Stimulated activated naive CD8-positive, alpha-beta T cell treated with anti-CD3 and anti-CD28 coated beads, Interleukin-15, amount 100 ng/mL, for 72 hours (primary cell): ENCODE measurements at places on chromosomes 11 and 22.

- no peak for DNase-seq
These were observed 107.8 kb downstream of the KIRREL3 start for GRCh38 chr11:126892756-126893155.

GRCh38 chr11:26860091-26860780, 133.7 kb upstream of the FIBIN start:
- DNase-seq, result no peak

GRCh38 chr11:115347106-115347505, 157.1 kb downstream of the CADM1 start:
- DNase-seq, result no peak

- DNase-seq, result no peak
These were observed 93.1 kb upstream of the FGF3 start for GRCh38 chr11:69912161-69912910.

- no peak for DNase-seq
These were observed 128.9 kb downstream of the DBX1 start for GRCh38 chr11:20031155-20032001.

GRCh38 chr22:19902245-19902715, 39.3 kb upstream of the COMT start:
- DNase-seq, result no peak

DNA sequence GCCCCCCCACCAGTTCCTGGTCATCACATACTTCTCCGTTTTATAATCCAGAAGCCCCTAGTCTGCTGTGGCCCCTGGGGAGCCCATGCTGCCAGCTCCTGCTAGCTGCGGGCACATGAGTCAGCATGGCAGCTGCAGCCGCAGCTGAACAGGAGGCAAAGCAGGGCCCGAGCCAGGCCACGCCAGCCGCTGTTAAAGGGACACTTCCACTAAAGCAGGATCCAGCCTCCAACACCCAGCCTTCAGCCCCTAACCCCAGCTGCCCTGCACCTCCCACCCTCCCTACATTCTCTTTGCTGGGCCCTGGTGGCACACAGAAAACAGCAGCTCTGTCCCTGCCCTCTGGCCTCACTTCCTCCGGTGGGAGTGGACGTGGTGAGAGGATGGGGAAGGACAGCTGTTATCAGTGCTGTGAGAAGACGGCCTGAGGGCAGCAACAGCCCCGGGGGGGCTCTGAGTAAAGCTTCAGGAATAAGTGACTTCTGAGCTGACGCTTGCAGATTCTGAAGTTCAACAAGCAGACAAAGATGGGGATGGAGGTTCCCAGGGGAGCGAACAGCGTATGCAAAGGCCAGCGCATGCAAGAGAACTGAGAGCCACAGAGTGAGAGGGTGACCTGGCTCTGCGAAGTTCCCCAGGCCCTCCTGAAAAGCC, 688 bp upstream of the LRRC74B start:
- no peak for DNase-seq

- no peak for DNase-seq
These were observed 51.6 kb downstream of the CERK start for GRCh38 chr22:46686221-46687047.

DNA sequence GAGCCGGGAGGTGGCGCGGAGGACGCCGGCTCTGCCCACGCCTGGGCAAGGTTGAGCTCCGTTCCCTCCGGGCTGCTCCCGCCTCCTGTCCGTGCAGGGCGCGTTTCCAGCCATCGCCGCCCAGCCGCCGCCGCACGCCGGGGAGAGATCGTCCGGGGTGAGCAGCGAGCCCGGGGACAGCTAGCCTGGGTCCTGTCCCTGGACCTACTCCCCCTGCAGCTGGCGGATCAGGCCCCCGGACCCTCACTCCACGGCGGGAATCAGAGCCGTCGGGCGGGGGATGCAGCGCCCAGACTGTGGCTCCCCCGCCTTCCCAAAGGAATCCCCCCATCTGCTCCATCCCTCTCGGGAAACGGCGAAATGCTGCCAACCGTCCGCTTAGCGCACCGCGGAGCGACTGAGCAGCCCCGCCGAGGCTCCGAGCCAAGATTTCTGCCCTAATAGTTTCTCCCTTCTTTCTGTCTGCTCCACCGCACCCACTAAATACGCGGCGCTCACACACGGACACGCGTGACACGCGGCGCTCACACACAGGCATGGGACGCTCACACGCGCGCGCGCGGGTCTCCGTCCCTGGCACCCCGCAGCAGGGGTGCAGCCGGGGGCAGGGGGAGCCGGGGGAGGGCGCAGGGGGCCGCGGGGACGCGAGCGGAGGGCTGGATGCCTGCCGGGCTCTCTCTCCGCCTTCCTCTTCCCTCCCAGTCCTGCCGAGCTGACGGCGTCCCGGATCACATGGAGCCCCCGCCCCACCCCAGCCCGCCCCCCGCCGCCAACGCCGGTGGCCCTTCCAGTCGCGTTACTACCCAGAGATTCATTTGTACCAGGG, at the start of gene KCNJ5:
TSS of gene KCNJ5 (plus strand) at position 814 of the 826 bp plus-strand sequence. CDS start 19,918 bp downstream, outside the sequence.
- DNase-seq, result no peak

- DNase-seq, result no peak
These were observed 1070.1 kb downstream of the BRD1 start for GRCh38 chr22:48757581-48757980.

- no peak for DNase-seq
These were observed 87.1 kb downstream of the FAM76B start for GRCh38 chr11:95702526-95702925.
